ENCODE measurements at places on chromosomes 7 and 10. TPM values are rescaled to one million over a fixed set of nuclear protein-coding genes. Genes with fewer than 3 reads are reported as not detected.

DNA sequence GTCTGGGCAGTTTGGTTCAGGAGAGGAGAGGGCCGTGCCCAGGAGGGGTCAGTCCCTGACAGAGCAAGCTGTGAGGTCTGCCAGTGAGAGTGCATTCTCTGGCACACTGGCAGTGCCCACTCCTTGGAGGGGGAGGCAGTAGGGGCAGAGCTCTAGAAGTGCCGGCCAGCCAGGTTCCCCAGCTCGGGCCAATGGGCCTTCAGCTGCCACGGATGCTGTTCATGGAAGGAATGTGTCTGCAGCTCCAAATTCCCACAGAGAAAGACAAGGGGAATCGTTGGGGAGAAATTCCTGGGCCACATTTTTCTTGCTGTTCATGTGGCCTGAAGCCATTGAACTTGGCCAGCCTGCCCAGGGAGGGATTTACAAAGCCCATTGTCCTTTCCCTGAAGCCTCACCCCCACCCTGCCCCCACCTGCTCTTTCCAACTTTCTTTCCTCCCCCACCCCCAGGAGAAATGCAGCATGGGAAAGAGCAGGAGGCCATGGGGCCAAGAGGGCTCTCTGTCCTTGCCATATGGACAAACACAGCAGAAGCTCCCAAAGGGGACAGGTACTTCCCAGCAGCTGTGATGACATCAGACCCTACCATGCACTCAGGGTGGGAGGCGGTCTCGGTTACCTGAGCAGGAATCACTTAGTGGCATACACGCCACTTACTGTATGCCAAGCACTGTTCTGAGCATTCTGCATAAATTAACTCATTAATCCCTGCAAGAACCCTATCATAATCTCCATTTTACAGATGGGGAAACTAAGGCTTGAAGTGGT is 70.7 kb downstream of the ARHGAP22 start:
- DNase-seq: no peak

DNA sequence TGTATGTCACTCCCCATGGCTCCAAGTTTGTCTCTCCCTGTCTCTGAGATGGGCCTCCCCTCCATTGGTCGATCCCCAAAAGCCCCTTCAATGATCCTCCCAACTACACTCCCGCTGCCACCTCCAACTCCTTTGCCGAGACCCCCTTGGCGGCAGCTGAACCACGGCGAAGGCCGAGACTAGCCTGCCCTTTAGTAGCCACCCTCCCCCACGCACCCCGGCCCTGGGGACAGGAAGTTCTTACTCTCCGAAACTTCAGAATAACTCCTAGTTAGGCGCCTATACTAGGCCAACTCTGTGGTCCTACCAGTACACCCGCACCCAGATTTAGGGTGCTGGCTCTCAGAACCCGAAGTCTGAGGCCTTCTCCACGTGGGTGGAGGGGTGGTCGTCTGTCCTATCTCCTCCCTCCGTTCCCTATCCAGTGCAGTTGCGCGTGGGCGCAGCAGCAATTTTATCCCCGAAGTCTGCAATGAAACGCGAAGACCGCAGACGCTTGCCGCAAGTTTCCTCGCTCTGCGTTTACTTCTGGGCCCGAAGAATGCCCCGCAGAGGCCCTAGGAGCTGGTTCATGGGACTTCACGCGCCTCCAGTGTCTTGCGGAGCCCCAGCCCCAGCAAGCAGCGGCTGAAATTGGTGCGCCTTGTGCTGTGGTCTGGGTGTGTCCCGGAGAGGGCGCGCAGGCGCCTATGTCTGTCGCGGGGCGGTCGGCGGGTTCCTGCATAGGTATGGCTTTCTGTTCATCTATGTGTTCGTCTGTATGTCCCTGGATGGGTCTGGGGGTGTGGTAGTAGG is 82.6 kb upstream of the SLF2 start:
- no peak for DNase-seq

GRCh38 chr10:6153845-6154244 is 48.9 kb upstream of the PFKFB3 start:
- no peak for DNase-seq

- no peak for DNase-seq
These were observed 246.2 kb downstream of the CCDC7 start for GRCh38 chr10:32692174-32692573.

DNA sequence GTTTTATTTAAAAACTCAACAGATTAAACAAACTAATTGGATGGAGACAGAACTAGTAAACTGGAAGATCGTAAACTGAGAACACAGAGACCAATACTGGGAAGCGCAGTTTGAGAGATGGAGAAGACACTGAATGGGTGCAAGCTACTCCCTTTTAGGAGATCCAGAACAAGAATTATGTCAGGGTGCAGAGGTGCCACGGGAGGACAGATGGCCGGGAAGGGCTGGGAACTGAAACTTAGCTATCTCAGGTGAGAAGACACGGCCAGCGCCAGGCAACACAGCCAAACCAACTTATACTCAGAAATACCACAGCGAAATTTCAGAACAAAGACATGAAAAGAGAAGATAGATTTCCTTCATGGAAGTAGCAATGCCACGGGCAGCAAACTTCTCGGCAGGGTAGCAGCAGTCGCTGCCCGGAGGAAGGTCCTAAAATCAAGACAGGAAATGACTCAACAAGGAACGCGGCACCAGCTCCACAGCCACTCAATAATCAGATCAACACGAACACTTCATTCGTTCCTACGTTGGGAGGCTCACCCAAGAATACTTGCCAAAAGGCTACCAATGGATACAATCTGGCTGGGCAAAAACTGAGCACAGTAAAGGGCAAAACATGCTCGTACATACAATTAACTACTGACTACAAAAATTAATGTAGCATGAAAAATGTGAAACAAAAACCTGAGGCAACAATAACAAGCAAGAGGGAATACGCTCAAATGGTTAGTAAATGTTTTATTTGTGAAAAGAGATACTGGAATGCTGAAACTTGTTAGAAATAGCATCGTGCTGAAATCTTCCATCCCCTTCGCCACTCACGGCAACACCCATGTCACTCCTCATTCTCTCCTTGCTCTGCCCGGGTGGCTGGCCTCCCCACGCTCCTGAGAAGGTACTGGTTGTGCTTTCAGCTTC is 2.2 kb upstream of the LRRC27 start:
- DNase-seq: no peak

DNA sequence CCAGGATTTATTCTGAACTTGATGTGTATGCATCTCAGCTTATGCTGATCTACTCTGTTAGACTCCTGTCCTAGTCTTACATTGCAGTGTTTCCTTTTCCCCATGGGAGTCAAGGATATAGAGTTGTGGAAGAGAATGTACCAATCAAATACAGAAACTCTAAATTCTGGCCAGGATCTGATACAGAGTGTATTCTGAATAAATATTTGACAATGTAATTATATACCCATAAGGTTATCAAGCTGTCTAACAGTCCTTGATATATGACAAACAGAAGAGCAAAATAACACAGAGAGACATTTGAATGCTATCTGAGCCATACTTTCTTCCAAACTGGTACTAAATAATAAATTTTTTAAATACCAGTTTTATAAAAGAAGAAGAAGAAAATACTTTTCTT is 116.8 kb downstream of the ETV1 start:
- no peak for DNase-seq

GRCh38 chr10:71426058-71426605 is 29.4 kb downstream of the CDH23 start:
- no peak for DNase-seq

DNA sequence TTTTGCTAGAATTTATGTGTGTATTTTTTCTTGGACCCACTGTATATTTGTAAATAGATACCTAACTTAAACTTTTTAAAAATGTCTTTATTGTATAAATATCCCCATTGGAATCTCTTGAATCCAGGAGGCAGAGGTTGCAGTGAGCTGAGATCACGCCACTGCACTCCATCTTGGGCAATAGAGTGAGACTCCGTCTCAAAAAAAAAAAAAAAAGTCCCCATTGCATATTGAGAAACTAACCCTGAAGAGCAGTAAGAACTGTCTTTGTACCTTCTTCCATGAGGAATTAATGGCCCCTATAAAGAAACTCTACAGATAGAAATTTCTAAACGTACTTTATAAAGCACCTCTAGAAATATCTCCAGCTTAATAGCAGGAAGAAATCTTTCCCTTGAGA is 504.0 kb downstream of the SORCS1 start:
- no peak for DNase-seq

DNA sequence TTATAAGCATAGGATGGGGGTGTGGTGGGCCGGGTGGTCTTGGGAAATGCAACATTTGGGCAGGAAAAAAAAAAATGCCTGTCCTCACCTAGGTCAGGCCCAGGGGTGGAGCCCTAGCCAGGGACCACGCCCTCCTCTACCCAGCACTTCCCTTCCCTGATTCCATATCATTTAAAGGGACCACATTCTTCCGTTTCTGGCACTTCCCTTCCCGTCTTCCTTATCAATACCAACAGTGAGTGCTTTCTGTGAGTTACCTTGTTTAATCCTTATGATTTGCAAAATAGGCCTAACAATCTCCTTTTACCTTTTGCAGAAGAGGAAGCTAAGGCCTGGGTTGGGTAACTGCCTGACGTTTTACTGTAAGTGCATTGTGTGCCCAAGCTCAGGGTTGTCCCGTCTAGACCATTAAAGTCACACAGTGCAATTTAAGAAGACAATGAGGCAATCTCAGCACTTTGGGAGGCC is 16.7 kb upstream of the C10orf95 start:
- no peak for DNase-seq

DNA sequence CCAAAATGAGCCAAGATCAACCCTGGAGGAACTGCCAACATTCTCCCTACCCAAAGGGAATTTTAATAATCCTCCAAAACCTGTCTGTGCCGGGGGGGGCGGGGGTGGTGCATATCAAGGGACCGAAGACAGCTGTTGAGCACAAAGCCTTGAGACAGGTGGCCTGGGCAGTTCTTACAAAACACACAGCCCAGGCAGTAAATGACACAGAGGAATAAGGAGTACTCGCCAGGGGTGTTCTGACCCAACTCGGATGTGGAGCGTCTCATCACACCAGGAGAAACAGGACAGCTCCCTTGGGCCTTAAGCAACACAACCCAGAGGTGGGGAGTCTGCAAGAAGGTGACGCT is 35.6 kb downstream of the PLAC9 start:
- no peak for DNase-seq

GRCh38 chr7:45070254-45070642 is 18.5 kb downstream of the NACAD start:
- no peak for DNase-seq

The CRYGN gene
- 0.16 TPM for total RNA-seq

The UTF1 gene
- not detected for total RNA-seq

The CALML5 gene
- not detected for total RNA-seq

The DRGX gene
- 0.26 TPM for total RNA-seq

The NANOS1 gene
- total RNA-seq: 2.2 TPM

All from urinary bladder (tissue), 4 donors.